ENCODE measurements at places on chromosomes 2 and 18.

DNA sequence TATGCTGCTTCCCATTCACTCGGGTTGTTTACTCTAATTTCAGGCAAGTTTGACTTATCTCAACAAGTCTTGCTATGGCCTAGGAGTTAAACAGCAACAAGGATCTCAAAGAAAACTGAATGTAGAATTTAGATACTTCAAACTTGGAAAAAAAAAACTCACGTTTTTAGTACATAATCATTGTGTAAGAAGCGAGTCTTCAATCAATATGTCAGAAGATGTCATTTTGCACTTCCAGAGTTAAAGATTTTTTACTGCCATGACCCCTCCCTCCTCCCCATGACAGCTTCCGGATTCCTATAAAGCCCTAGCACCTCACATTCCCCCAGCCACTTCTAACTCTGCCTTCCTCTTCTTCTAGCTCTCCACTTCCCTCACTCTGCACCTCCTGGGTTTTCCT lies 133.4 kb downstream of the SS18 start:
- DNase-seq, result no peak

DNA sequence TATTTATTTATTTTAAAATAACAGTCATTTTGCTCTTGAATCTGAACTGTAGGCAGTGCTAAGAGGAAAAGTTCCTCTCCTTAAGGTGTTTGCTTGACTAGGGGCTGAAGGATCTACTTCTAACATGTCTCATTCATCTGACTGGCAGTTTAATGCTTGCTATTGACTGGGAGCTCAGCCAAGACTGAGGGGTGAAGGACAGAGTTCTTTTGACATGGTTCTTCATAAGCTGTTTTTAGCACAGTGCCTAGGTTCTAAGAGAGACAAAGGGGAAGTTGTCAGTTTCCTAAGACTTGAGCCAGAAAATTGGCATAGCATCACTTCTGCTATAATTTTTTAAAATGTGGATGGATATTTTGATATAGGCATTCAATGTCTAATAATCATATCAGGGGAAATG lies 73.0 kb downstream of the COMMD1 start:
- DNase-seq, result no peak

- no peak for DNase-seq
These were observed 47.8 kb downstream of the PRELID3A start for GRCh38 chr18:12455496-12455895.

DNA sequence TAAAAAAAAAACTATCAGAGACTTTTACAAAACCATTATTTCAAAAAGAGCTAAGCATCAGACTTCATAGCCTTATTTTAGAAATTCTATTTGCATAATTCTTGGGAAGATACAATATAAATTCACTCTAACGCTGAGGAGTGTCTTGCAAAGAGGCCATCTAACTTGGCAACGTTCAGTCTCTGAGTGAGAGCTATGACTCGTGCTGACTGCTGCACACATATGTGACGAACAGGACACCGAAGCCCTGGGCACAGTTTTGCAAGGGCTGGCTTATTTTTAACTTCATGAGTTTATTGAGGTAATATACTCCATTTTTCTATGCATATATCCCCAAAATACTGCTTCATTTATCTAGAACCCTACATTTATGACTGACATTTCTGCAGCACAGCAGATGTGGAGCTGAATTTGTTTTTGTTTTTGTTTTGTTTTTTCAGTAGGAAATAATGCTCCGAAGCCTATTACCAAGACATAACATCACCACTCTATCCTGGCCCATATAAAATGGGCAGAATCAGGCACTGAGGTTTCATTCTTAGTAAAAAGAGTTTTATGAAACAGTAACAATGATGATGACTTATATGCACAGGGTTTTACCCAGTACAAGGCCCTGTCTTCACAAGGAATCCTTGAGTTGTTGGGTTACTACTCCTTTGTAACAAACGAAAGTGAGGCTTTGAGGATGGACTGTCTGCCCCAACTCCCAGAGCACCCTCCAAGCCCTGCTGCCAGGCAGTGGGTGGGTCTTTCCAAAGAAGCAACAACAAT lies 68.3 kb downstream of the CRACDL start:
- no peak for DNase-seq

DNA sequence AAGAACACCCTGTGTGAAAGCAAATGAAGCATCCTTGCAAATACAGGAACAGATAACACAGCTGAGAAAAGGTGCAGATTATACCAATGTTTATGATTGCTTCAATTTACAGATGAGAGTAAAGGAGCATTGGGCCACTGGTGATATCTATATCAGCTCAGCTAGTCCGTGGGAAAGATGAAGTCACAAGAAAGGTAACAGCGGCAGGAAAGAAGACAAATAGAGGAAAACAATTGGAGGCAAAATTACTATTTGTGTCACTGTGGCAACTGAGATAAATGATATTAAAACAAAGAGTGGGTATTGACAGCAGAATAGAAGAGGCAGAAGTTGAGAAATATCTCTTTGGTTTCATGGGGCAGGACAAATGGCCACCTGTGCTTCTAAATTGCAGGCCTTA lies 121.2 kb upstream of the CAVIN2 start:
- no peak for DNase-seq

DNA sequence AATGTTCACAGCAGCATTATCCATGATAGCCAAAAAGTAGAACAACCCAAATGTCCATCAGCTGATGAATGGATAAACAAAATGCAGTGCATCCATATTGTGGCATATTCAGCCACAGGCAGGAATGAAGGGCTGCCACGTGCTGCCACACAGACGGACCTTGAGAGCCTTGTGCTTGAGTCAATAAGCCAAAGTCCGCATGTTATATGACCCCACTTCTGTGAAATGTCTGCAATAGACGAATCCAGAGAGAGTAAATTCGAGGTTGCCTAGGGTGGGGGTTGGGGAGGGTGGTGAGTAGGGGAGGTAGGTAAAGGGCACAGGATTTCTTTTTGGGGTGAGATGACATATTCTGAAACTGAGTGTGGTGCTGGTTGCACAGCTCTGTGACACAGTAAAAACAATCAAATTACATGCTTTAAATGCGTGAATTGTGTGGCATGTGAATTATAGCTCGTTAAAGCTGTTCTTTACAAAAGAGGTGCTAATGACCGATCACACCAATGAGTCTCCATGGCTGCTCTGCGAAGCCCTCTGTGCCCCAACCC lies 38.9 kb upstream of the LDLRAD4 start:
- peak; percentile 26 for DNase-seq

DNA sequence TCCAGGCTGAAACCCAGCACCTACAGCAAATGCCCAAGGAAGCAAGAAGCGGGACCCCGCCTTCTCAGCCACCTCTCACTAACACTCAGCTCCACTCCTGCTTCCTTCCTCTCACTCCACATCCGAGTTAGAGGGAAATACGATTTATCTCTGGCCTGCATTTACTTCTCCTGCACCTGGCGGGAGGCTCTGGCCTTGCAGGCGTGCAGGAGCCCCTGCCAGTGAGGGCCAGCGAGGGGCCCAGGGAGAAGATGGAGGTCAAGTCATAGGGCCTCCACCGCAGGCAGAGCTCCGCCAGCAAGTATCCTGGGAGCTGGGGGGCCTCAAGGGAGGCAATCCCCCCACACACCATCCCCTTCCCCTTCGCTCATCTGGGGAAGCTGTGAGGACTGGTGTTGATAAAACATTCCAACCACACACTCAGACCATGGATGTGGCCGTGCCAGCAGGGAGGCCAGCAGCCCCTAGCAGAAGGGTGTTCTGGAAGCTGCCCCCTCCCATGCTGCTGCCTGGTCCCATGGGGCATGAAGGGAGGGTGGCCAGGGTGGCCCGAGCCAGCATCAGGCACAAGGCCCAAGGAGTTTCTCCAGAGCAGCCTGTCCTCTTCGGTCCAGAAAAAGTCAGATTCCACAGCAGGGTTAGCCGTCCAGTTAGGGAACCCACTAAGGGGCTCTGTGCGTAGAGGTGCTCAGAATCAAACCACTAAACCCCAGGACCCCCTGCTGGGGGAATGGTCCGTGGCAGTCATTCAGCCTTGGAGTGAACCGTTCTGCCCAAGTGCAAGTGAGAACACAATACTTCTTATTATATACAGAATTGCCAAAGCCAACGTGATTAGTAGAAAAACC lies 91.2 kb downstream of the HDAC4 start:
- DNase-seq, result no peak

GRCh38 chr2:128791985-128792320 lies 473.3 kb upstream of the HS6ST1 start:
- DNase-seq, result no peak

DNA sequence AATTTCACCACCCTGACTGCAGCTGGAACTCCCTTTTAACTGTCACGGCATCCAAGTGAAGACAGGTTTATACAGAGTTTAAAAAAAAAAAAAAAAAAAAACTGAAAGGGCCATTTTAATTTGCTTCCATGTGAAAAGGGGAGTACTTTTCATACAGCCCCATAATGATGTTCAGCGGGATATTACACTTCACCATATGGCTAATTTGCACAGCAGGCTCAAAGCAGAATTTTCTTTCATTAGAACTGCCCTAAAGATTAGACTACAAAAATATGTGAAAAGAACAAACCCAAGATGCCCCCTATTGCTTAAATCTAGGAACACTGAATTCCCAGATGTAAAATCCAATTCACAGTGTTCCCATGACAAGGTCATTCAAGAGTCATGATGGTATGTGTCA lies 301.8 kb downstream of the EXOC6B start:
- DNase-seq, result no peak

- DNase-seq, result no peak
These were observed 48.7 kb downstream of the TRIP12 start for GRCh38 chr2:229873123-229873581.

- DNase-seq, result no peak
These were observed 1.0 kb upstream of the HOXD12 start for GRCh38 chr2:176098366-176099158.

- DNase-seq, result no peak
These were observed 1.9 kb upstream of the ESPNL start for GRCh38 chr2:238097988-238098871.

GRCh38 chr18:9612215-9612830 lies 2.0 kb downstream of the PPP4R1 start:
- DNase-seq, result no peak

DNA sequence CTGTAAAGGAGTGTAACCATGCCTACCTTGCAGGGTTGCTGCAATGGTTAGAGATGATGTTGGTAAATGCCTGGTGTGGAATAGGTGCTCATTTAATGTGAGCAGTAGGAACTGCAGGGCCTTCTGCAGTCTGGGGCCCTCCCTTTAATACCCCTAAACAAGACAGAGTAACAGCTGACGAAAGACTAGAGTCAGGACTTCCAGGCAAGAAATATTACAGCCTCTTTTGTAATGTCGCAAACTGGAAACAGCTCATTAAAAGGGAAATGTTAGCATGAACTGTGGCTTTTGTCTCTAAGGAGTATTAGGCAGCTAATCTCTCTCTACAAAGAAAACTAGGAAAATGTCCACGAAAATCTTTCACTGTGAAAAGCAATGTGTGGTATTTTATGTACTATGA lies 26.0 kb downstream of the MARCO start:
- no peak for DNase-seq

DNA sequence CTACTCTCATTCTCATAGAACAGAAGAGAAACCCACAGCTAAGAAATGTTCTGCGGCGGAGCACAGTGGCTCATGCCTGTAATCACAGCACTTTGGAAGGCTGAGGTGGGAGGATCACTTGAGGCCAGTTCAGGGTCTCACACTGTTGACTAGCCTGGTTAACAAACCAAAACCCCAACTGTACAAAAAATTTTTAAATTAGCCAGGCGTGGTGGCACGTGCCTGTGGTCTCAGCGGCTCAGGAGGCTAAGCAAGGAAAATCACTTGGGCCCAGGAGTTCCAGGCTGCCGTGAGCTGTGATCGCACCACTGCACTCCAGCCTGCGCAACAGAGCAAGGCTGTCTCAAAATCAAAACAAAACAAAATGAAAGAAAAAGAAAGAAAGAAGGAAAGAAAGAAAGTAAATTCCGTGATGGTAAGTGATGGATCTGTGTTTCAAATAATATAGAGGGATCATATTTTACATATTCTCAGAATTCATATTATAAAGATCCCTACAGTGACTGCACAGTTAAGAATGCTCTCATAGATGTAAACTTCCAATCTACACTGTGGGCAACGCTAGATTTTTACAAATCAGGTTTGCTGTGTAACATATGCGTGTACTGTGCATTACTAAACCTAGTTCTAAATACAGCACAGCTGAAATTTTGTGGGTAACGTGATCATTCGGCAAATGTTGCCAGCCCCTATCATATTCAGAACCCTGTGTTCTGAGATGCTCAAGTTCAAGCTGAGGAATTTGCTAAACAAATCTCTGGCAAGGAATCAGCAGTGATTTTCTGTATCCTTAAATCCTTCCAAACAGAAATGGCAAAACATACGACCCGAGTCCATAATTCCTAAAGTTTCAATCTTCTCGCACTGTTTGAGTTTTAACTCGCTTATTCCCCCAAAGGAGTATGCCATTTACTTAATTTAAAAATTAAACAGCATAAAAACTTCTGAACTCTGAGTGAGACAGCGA lies 1.2 kb upstream of the RAB12 start:
- no peak for DNase-seq

DNA sequence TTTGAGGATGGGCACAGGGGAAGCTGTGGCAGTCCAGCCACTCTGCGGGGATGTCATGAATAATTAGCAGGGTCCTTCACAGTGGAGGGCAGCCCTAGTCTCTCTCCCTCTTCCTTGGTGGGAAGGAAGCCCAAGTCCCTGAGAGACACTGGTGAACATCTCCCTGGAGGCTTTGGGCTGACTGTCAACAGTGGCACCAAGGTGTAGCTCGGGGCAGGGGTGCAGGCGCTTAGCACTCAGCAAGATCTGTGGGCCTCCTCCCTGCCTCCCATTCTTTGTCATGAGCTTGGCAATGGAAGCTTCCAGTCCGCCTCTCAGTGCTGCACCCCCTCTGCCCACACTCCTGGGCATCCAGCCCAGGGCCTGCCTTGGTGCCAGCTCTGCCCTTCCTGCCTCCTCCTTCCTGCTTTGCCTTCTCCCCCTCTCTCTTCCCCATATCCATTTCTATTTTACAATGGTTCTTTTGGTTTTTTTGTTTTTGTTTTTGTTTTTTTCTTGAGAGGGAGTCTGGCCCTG lies 59.4 kb downstream of the STEAP3 start:
- no peak for DNase-seq

DNA sequence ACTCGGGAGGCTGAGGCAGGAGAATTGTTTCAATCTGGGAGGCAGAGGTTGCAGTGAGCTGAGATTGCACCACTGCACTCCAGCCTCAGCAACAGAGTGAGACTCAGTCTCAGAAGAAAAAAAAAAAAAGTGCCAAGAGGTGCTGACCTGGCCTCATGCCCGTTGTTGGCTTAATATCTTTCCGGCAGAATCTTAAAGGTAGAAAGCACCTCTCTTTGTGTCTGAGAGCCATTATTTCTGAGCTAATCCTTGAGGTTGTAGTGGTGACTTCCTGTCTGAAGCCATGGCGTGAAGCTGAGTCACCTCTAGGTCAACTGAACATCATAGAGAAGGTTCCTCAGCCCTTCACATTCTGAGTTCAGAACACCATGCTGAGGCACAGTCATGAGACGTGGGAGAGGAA lies 60.4 kb downstream of the WDSUB1 start:
- no peak for DNase-seq

DNA sequence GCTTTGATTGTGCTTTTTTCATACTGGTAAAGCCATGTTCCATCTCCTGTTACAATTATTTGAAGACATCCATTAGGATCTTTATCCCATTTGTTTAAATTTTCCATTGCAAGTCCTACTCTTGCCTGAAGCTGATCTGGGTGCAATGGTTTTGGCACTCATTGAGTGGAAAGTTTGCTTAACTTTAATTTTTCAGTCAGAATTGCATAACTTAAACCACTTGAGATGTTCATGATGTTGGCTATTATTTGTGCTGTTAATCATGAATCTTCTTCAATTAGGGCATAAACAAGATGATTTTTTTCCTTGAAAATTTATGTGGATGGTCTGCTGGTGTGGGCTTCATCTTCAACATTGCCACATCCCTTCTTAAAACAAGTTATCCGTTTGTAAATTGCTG lies 180.1 kb downstream of the ST6GAL2 start:
- DNase-seq, result no peak

GRCh38 chr2:185374878-185375277 lies 363.7 kb upstream of the FSIP2 start:
- no peak for DNase-seq
